ENCODE measurements at places on chromosomes 5 and 9.

DNA sequence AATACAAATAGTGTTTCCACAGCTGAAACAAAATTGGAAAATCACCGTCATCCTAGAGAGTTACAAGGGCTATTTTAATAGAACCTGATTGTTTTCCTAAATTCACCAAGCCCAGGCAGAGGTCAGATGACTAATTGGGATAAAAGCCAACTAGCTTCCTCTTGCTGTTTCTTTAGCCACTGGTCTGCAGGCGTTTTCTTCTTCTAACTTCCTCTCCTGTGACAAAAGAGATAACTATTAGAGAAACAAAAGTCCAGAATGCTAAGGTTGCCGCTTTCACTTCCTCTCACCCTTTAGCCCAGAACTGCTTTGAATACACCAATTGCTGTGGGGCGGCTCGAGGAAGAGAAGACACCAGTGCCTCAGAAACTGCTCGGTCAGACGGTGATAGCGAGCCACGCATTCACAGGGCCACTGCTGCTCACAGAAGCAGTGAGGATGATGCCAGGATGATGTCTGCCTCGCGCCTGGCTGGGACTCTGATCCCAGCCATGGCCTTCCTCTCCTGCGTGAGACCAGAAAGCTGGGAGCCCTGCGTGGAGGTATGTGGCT, at the start of gene TLR4:
TSS of gene TLR4 (plus strand) at position 380 of the 552 bp plus-strand sequence. CDS start at position 450, 70 bp downstream.
- no peak for DNase-seq

DNA sequence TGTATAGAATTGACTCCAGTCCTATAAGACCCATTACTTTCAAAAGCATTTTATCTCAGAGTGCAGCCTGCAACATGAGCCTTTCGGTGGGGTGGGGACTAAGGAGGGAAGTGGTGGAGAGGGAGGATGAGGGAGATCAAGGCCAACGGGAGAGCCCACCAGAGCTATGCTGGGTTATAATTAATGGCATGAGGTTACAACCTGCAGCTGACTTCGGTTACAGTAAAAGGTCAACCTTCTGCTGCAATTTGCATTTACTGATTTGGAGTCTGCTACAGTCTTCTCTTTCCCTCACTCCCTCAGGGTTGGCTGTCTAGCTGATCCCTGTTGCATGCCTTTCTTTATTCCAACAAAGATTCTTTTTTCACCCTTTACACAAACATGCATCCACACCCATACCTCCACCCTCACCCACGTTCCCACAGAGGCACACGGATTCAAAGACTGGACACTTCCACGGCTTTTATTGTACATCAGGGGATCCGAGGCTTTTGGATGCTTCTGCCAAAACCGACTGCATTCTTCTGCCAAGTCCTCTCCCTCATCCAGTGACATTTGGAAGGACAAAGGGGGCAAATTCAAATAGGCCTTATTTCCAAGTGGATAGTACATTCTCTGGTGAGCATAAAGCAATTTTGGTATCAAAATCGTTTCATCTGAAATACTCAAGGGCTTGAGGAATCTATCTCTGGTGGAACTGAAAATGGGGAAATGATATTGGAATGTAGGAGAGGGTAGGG, 381.2 kb downstream of the NFIB start:
- DNase-seq = no peak

GRCh38 chr9:92941861-92942260, 5.5 kb upstream of the FGD3 start:
- DNase-seq = no peak

GRCh38 chr9:107460153-107461023, 29.2 kb downstream of the KLF4 start:
- no peak for DNase-seq

DNA sequence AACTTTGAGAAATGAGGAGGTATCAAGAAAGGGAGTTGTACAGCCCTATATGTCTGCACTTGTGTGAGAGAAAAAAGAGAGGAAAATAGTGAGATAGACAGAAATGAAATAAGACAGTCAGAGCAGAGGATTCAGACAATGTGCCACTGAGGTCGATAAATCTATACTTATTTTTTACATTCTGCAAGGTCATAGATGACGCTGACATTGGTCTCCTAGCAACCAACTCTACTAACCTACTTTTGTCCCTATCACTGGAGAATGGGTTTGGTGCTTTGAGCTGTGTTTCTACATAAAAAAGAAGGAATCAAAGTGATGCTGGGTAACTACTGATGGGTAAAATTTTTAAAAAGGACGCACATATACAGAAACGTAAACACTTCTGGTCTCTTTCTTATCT, 573.3 kb upstream of the RORB start:
- no peak for DNase-seq

DNA sequence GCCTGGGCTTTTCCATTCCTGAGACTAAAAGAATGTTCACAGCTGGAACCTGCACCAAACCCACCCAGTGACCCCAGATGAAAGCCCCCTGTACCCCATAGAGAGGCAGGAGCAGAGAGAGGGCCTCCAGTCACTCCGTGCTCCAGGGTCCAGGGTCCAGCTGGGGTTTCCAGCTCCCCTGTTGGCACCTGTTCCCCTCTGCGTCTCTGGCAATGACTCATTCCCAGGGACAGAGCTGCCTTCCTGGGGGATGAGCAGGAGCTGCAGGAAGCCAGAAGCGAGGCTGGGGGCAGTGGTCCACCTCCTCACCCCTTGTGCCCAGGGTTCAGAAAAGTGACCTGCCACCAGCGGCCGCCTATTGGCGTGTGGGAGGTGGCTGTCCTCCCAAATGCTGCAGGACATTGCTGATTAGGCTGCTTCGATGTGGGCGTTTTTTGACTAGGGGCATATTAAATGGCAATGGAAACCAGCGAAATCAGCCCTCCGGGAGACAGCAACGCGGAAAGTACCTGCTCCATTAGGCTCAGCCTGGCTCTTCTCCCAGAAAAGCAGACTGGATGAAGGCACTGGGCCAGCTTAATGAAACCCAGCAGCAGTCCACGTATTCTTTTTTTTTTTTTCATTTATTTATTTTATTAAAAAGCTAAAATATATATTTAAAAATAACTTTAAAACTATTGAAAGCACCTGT, 97.4 kb downstream of the DAP start:
- no peak for DNase-seq

DNA sequence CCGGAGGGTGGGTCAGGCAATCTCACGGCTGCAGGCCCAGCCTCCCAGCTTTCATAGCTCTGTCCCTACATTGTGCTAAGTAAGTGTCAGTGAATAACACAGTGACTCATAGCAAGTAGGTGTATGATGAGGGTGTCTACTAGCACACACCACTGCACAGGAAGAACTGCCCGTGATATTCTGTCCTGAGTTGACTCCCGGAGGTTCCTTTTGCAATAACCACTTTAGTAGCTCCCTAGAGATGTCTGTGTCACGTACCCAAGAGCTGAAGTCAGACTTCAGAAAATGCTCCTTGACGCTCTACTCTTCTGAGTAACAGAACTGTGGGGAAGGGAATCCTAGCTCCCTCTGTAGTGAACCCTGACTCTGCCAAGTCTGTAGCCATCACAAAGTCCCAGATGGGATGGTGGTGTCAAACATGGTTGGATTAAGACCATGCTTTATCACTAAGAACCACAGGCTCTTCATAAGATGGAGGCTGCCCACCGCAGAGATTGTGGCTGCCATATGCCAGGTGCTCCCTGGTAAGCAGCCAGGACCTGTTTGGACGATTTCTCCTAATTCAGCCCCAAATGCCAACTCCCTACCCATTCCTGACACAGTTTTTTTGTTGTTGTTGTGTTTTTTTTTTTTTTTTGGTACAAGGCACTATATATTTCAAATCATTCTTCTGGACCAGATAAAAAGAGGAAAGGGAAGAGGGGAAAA, 352.6 kb upstream of the PANK3 start:
- no peak for DNase-seq

- DNase-seq = no peak
These were observed 3.6 kb upstream of the ZNF131 start for GRCh38 chr5:43117092-43117491.

- no peak for DNase-seq
These were observed 42.1 kb upstream of the CDH18 start for GRCh38 chr5:20030125-20030524.

GRCh38 chr9:33778700-33779351, 16.5 kb upstream of the PRSS3 start:
- DNase-seq = peak; percentile 8

DNA sequence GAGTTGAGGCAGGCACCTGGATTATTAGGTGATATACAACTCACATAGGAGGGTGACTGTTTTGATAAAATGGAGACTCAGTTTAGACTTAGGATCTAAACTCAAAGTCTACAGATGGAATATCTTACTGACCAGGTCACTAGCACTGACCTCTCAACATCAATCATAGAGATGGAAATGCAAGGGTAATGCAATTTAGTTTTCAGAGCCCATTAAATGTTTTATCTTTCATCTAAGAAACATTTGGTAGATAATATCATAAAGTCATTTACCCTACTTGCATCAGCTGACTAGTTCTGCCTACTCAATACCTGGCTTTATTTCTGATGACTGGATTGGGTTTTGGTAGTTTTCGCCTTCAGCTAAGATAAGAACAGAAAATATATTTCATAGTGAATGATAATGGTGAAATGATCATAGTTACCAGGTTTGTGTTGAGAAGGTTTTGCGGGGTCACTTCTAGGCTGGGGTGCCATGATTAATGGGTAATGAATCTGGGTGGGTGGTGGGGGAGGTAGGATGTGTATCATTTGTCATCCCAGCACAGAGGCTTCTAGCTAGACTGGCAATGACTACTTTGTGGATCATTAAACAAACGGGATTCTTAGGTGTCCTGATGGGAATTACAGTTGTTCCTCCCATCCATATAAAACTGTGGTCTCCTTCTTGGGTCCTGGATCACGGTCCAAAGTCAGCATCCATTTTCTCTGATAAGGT, 173.4 kb downstream of the PPP2R2B start:
- no peak for DNase-seq

GRCh38 chr9:131554087-131554842, 8.9 kb downstream of the PRRT1B start:
- DNase-seq = no peak

DNA sequence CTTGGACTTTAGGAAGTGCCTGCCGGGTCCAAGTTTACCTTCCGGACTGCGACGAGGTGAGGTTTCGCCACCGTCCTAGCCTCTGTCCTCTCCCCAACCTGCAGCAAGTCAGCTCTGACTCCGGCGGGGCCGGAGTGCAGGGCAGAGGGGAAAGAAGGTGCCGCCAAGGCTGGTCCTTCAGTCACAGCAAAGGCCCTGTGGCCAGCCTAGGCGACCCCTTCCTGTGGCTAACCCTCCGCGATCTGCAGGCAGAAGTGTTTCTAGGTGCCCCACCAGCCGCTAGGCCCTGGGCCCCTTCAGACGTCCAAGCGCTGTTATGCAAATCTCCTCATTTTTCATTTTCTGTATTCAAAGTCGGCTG, 11.1 kb upstream of the NKX2-5 start:
- no peak for DNase-seq

DNA sequence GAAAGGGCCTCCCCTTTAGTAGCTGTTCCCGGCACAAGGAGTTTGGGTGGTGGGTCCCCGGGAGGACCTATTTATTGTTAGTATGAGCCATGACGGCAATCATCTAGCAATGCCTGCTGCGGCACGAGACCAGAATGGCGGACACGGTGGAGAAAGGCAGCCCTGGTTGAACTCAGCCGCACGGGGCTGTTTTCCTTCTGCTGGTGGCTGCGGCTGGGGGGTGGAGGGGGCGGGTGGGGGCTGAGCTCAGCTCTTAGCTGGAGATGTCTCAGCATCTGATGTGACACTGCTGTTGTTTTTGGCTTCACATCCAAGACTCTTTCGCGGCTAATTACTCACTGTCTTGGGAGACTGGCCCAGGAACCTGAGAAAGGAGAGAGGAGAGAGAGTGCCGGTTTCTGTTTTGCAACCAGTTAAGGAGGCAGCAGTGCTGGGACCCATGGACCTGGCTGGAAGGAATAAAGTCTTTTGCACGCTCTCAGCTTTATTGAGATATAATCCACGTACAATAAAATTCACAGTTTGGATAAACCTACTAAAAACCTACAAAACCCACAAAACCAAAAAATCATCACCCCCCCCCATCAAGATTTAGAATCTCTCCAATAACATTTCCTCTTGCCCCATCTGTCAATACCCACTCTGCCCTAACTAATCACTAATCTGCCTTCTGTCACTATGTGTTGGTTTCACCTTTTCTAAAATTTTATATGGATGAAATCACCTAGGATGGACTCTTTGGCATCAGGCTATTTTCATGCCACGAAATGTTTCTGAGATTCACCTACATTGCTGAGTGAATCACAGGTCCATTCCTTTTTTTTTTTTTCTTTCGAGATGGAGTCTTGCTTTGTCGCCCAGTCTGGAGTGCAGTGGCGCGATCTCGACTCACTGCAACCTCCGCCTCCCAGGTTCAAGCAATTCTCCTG, 81.8 kb upstream of the NEURL1B start:
- DNase-seq = no peak

GRCh38 chr9:98234245-98234825, 21.1 kb downstream of the TBC1D2 start:
- no peak for DNase-seq

GRCh38 chr9:124216474-124217176, 41.1 kb upstream of the NEK6 start:
- DNase-seq = no peak

GRCh38 chr9:15843931-15844330, 291.1 kb downstream of the CCDC171 start:
- DNase-seq = no peak

DNA sequence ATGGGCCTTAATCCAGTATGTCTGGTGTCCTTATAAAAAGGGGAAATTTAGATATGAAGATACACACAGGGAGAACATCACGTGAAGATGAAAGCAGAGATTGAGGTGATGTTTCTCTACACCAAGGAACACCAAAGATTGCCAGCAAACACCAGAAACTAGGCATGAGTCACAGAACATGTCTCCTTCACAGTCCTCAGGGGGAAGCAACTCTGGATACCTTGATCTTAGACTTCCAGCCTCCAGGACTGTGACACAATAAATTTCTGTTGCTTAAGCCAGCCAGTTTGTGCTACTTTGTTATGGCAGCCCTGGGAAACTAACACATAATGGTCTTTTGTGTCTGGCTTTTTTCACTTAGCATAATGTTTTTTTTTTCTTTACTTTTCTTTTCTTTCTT, 41.2 kb upstream of the STRBP start:
- no peak for DNase-seq

DNA sequence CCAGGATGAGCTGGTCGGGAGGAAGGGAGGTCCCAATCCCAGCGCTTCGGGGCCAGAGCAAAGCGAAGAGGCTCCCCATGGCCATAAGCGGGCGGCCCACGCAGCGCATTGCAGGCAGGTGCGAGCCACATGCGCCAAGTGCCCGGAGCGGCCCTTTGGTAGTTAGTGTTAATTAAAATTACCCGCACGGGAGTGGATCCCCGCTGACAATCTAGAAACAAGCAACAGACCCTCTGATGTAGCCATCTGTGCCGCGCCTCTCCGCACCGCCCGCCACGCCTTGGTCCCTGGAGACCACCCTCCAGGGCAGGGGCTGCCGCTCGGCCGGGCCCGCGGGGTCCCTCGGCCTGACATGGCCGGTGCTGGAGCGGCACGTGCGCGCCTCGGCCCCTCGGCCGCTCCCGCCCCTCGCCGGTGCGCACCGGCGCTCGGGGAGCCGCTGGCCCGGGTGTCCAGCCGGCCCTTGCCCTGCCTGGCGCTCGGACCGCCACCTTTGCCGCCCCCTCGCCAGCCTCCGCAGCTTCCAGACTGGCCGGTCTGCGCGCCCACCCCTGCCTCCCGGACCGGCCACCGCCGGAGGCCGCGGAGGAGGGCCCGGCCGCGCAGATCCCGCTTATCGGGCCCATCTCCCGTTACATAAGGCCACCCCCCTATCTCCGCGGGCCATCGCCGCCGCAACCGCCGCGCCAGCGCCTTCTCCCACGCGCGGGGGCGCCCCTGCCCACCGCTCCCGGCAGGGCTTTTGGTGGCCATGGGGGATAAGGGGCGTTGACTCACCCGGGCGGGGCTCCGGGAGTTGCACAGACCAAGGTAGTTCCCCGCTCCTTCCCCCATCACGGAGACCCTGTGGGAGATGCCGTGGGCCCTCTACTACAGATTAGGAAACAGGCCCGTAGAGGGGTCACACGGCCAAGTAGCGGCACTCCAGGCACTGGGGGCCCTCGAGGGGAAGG, 1.9 kb upstream of the IL13 start:
- DNase-seq = no peak
